SJSA1 (cell line): ENCODE measurements at places on chromosomes 2 and 18. TPM values are rescaled to one million over a fixed set of nuclear protein-coding genes. Genes with fewer than 3 reads are reported as not detected.

- H3K4me3 ChIP-seq, result no peak overlapping the region
- H3K36me3 ChIP-seq, result no peaks in the 10 kb centered on the region
- H3K27me3 ChIP-seq, result no peaks in the 10 kb centered on the region
- no peaks in the 10 kb centered on the region for H3K4me1 ChIP-seq
- no peak for DNase-seq
Observed at GRCh38 chr2:134287323-134287722, 33.5 kb downstream of the MGAT5 start.

- no peaks in the 10 kb centered on the region for H3K36me3 ChIP-seq
- H3K4me3 ChIP-seq, result no peak overlapping the region
- peaks cover 4% of the 10 kb centered on the region; the same call in 1 of the 2 replicates for H3K4me1 ChIP-seq
- DNase-seq, result no peak
Observed at GRCh38 chr2:186561467-186562208, 28.2 kb upstream of the ITGAV start.

DNA sequence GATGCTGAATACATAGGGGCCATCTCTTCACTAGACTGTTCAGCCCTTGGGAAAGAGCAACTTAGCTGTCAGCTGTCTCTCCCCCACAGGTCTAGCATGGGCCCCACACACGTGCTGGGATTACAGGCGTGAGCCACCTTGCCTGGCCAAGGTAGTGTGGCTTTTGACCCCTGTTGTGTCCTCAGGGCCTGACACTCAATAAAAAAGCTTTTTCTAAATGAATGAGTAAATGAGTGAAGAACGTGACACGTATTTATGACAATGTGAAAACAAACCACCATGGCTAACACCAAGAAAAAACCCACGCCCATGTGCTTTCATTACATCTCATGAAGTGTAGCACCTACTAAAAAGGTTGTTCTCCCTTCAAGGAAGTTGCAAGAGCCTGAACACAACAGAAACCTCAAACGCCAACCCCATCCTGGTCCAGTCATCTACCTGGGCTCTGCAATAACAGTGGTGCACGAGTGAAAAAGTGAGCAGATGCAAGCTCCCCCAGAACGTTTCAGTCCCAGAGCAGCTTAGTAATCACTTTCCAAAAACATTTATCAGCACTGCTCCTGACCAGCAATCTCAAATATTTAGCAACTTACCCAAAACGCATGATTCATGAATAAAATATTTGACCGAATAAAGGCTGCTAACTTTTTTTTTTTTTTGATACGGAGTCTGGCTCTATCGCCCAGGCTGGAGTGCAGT lies 3.4 kb downstream of the WDFY1 start:
- no peaks in the 10 kb centered on the region for H3K27me3 ChIP-seq
- H3K27ac ChIP-seq, result peak overlapping the region; percentile 75
- peak overlapping the region; percentile 3; the same call in 1 of the 2 replicates for H3K4me3 ChIP-seq
- H3K36me3 ChIP-seq, result peaks cover 34% of the 10 kb centered on the region

DNA sequence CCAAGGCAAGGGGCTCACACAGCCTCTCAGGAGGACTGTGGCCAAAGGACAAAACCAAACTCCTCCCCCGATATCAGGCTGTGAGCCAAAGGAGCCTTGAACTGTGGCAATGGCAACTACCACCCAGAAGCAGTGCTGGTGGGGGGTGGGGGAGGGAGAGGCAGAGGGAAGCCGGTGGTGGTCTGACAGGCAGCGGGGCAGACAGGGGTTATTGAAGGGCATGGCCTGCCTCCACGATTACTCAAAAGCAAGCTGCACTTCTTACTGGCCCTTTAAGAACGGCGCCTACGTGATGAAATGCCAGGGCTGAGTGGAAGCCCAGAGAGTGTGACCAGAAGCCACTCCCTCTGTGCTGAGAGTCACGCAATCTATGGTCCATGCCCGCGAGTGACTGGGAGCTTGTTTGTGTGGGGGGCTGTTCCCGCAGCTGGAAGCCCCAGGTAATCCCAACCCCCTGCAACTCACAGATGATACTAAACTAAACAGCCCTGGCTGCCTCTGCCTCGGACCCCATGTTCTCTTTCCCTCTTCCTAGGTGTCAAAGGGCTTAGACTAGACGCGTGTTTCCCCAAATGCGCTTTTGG lies 128.2 kb upstream of the CXCR4 start:
- H3K4me1 ChIP-seq, result peaks cover 11% of the 10 kb centered on the region
- H3K27me3 ChIP-seq, result no peaks in the 10 kb centered on the region
- DNase-seq, result peak; percentile 68
- H3K27ac ChIP-seq, result no peak overlapping the region
- no peak overlapping the region for H3K4me3 ChIP-seq
- H3K36me3 ChIP-seq, result no peaks in the 10 kb centered on the region

GRCh38 chr2:140200764-140201163 lies 1420.6 kb upstream of the NXPH2 start:
- H3K27ac ChIP-seq, result no peak overlapping the region
- H3K4me1 ChIP-seq, result no peaks in the 10 kb centered on the region
- no peak for DNase-seq
- H3K36me3 ChIP-seq, result no peaks in the 10 kb centered on the region
- H3K27me3 ChIP-seq, result no peaks in the 10 kb centered on the region
- H3K4me3 ChIP-seq, result no peak overlapping the region

DNA sequence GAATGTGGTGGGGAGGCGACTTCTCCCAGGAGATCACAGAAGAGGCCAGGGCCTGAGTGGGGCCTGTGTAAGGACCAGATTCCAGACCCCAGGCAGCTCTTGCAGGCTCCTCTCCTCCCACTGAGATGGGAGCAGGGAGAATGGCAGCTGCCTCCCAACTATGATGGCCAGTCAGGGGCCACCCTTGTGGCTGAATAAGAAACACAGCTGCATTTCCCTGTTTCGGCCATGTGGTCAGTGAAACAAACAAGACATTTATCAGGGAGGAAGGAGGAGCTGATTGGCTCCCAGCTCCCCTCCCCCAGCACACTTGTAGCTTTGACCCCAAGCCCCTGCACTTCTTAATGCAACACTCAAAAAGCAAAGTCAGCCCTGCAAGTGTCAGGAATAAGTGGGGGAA lies 143.5 kb downstream of the CELF4 start:
- H3K4me1 ChIP-seq, result no peaks in the 10 kb centered on the region
- DNase-seq, result no peak
- H3K4me3 ChIP-seq, result no peak overlapping the region
- no peaks in the 10 kb centered on the region for H3K36me3 ChIP-seq

GRCh38 chr2:113200236-113200635 lies 26.5 kb downstream of the PSD4 start:
- no peaks in the 10 kb centered on the region for H3K27me3 ChIP-seq
- H3K4me3 ChIP-seq, result no peak overlapping the region
- DNase-seq, result no peak
- peaks cover 9% of the 10 kb centered on the region for H3K4me1 ChIP-seq
- no peak overlapping the region for H3K27ac ChIP-seq

DNA sequence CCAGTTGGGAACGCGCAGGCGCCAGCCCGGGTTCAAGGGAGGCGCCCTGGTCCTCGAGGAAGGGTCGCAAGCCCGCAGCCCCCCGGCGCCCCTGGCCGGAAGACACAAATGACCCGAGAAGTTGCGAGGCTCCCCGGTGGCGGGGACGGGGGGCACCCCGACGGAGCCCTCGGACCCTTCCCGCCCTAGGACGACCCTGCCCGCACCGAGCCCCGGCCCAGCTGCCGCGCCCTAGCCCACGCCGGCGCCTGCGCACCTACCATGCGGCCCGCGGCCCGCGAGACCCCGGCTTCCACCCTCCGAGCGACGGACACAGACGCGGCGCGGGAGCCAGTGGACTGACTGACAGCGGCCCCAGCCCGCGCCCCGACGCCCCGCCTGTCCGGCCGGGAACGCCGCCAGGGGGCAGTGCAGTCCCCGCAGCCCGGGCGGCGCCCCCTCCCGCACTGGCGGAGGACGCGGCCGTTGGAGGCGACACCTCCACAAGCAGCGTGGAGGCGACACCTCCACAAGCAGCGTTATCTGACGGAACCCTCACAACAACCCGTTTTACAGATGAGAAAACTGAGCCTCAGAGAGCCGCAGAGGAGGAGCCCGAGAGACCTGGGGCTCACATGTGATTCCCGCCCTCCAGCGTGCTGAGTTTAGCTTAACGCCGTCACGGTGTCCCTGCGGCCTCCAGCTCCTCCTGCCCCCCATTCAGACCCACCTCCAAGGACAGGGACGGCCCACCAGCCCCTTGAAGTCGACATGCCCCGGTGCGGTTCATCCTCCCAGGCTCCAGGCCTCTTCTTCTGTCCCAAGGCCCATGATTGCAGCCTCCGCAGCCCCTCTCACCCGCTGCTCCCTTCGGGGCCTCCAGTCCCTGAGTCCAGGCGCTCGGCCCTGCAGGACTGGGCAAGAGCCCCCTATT lies at the start of gene NMUR1:
Gene NMUR1 (minus strand): TSS at position 347 of the 913 bp plus-strand sequence. CDS start 84 bp downstream, at position 263.
- no peaks in the 10 kb centered on the region for H3K36me3 ChIP-seq
- H3K27ac ChIP-seq, result no peak within 1 kb of the TSS
- H3K4me1 ChIP-seq, result peaks cover 8% of the 10 kb centered on the region
- H3K27me3 ChIP-seq, result no peaks in the 10 kb centered on the region

- no peaks in the 10 kb centered on the region for H3K36me3 ChIP-seq
- H3K4me1 ChIP-seq, result no peaks in the 10 kb centered on the region
- H3K4me3 ChIP-seq, result no peak overlapping the region
- H3K27me3 ChIP-seq, result no peaks in the 10 kb centered on the region
Observed at GRCh38 chr2:63301481-63301880, 250.9 kb downstream of the OTX1 start.

DNA sequence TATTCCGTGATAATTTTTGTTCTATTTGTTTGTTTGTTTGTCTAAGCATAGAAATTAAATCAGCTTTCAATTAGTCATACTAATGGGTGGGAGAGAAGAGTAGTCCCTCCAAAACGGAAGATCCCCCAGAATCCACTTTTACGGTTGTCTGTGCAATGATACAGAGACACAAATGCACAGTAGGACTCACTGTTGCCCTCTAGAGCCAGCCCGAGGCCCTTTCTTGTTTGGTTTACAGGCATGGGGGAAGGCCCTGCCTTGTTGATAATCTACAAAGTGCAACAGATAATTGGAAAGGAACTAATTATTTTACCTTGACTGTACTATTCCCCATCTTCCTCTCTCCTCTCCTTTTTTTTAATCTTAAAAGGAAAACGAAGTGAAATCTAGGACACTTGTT lies 121.1 kb downstream of the ACOXL start:
- no peak overlapping the region for H3K27ac ChIP-seq
- no peak overlapping the region for H3K4me3 ChIP-seq
- no peaks in the 10 kb centered on the region for H3K36me3 ChIP-seq
- DNase-seq, result no peak
- H3K27me3 ChIP-seq, result peaks cover 22% of the 10 kb centered on the region

GRCh38 chr2:111028720-111029119 lies 92.0 kb upstream of the BCL2L11 start:
- peaks cover 23% of the 10 kb centered on the region for H3K27me3 ChIP-seq
- H3K36me3 ChIP-seq, result no peaks in the 10 kb centered on the region
- peaks cover 9% of the 10 kb centered on the region for H3K4me1 ChIP-seq
- H3K4me3 ChIP-seq, result no peak overlapping the region
- no peak for DNase-seq

GRCh38 chr18:10231220-10231619 lies 223.2 kb upstream of the APCDD1 start:
- H3K27ac ChIP-seq, result no peak overlapping the region
- H3K4me1 ChIP-seq, result no peaks in the 10 kb centered on the region
- no peaks in the 10 kb centered on the region for H3K27me3 ChIP-seq
- no peak overlapping the region for H3K4me3 ChIP-seq
- DNase-seq, result no peak
- H3K36me3 ChIP-seq, result no peaks in the 10 kb centered on the region

GRCh38 chr2:176461809-176462670 lies 192.8 kb downstream of the MTX2 start:
- H3K36me3 ChIP-seq, result no peaks in the 10 kb centered on the region
- peak overlapping the region; percentile 20 for H3K4me3 ChIP-seq
- H3K27ac ChIP-seq, result peak overlapping the region; percentile 78
- H3K4me1 ChIP-seq, result peaks cover 37% of the 10 kb centered on the region
- no peak for DNase-seq
- H3K27me3 ChIP-seq, result no peaks in the 10 kb centered on the region

DNA sequence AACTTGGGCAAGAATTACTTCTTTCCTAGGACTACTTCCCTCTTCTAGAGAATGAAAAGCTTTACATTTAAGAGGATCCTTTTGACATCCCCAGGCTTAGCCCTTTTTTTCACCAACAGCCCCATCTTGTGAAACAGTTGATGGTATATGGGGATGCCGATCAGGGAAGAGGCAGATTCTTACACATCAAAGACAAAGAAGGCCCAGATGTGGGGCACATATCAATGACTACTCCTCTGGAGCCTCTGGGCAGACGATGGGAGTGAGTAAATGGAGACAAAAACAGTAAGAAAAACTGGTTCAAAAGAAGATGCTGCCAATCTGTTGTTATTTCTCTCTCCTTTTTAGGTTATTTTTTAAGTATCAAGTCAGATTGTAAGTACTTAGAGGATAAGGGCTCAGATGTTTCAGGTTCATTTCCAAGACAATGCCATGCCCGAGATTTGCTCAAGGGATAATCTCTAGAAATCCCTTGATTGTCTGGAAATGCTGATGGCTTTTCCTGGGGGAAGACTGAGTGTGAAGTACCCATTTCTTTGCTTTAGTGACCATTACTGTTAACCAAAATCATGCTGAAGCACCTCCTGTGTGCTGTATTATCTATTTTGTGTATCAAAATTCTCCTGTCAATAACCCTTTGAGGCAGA lies 117.5 kb downstream of the EPHA4 start:
- H3K4me1 ChIP-seq, result no peaks in the 10 kb centered on the region
- no peaks in the 10 kb centered on the region for H3K36me3 ChIP-seq
- no peak overlapping the region for H3K4me3 ChIP-seq
- H3K27ac ChIP-seq, result no peak overlapping the region

DNA sequence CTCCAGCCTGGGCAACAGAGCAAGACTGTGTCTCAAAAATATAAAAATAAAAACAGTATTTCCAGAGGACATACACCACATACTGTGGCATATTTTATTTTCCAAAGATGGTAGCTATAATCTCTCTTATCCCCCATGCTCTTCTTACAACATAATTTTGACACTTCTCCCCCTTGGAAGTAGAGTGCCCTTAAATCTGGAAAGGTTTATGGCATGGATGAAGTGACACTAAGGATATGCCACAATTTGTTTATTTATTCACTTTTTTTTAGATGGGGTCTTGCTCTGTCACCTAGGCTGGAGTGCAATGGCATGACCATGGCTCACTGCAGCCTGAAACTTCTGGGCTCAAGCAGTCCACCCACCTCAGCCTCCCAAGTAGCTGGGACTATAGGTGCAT lies 56.7 kb downstream of the HNRNPLL start:
- DNase-seq, result no peak
- H3K4me1 ChIP-seq, result peaks cover 19% of the 10 kb centered on the region
- H3K4me3 ChIP-seq, result no peak overlapping the region
- no peaks in the 10 kb centered on the region for H3K36me3 ChIP-seq
- no peak overlapping the region for H3K27ac ChIP-seq

DNA sequence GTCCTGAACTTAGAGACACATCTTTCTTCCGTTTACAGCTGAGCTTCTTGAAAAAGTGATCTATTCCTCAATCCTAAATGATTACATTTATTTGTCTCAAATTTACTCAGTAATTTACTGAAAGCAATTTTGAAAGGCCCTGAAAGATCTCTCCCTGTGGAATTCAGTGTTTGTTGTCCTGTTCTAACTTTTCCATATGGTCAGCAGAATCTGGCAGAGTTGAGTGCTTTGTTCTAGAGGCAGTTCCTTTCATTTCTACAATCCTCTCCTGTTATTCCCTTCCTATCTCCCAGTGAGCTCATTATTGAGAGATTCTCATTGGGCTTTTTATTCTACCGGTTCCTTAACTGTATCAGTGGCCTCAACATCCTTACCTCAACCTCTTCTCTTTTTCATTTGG lies 36.5 kb upstream of the REG3G start:
- no peaks in the 10 kb centered on the region for H3K4me1 ChIP-seq
- no peak for DNase-seq
- H3K36me3 ChIP-seq, result no peaks in the 10 kb centered on the region
- peaks cover 6% of the 10 kb centered on the region; the same call in 1 of the 2 replicates for H3K27me3 ChIP-seq
- H3K4me3 ChIP-seq, result no peak overlapping the region

PRLH gene
- total RNA-seq, result not detected in 2 replicates

TANC1 gene
- 11.6 and 26.5 TPM in 2 replicates for total RNA-seq

C2orf74 gene
- 21.1 and 37.5 TPM in 2 replicates for total RNA-seq

TUBA4A gene
- total RNA-seq, result 0.45 TPM in 1 of 2 replicates, not detected in the other

GKN1 gene
- not detected in 2 replicates for total RNA-seq

IER3IP1 gene
- total RNA-seq, result 43.1 and 45.3 TPM in 2 replicates

L3MBTL4 gene
- 6.8 and 10.6 TPM in 2 replicates for total RNA-seq
